ENCODE measurements at places on chromosomes 2 and 18. TPM values are rescaled to one million over a fixed set of nuclear protein-coding genes. Genes with fewer than 3 reads are reported as not detected.

The LYPD6B gene
- 9.4 TPM for total RNA-seq

The FOXI3 gene
- total RNA-seq, result not detected

The ALKAL2 gene
- total RNA-seq, result 2.2 TPM

The KIAA2012 gene
- under 0.01 TPM for total RNA-seq

The NIF3L1 gene
- 20.0 TPM for total RNA-seq

The MAP4K4 gene
- total RNA-seq, result 87.8 TPM

The SPATA3 gene
- total RNA-seq, result not detected

The ABCG8 gene
- not detected for total RNA-seq

The CTNNA2 gene
- not detected for total RNA-seq

The NPAS2 gene
- 23.9 TPM for total RNA-seq

The BUB1 gene
- 11.5 TPM for total RNA-seq
